COLO829 (cell line): ENCODE measurements at places on chromosomes 1 and 21.

DNA sequence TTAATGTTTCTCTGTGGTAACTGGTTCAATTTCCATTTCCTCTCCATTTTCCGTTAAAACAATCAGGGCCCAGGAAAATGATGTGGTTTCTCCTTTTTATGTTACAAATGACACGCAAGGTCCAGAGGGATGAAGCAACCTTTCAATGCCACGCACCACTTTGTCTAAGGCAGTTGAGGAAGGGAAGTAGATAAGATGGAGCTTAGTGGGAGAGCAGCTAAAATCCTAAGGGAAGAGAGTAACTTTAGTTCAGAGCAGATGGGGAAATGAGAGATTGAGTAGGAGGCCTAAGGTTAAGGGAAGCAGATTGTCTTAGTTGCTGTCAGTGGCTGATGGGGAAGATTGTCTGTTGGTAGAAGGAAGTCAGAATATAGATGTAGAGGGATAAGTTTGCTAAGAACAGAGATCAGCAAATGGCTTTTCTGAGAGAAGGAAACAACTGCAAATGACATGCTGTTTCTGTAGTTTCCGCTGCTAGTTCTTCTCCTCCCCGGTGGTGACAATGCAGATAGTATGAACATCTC is 660 bp downstream of the CD1C start:
- no peak for DNase-seq

- no peak for DNase-seq
Observed at GRCh38 chr1:20552728-20553445, 514 bp downstream of the FAM43B start.

DNA sequence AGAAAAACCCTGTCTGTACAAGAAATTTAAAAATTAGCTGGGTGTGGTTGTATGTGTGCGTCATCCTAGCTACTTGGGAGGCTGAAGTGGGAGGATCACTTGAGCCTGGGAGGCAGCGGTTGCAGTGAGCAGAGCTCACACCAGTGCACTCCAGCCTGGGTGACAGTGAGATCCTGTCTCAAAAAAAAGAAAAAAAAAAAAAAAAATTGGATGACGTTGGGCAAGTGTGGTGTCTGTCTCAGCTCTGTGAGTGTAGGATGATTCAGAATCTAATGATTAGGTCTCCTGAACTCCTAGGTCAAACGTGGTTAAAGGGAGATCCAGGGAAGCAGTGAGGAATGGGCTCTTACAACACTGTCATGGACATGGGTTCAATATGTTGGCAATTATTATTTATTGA is 435.9 kb downstream of the KIF26B start:
- no peak for DNase-seq

DNA sequence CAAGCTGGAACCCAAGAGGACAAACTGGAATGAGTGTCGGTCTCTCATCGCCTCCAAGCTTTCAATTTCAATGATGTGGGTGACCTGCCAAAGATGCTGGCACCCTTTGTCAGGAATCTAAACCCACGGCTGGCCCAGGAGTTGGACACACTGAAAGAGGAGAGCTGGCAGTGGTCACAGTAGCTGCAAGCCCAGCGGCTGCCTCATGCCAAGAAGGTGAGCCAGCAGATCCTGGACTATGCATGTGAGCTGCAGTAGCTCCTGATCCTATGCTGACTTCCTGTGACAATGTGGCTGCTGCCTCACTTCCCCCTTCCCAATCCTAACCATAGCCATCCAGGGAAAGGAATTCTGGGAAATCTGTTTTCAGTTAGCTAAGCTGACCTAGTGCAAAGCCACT is 117.0 kb upstream of the VAV3 start:
- no peak for DNase-seq

GRCh38 chr21:44475266-44475845 is 20.0 kb downstream of the LRRC3 start:
- no peak for DNase-seq

GRCh38 chr1:21539933-21540332 is 30.7 kb downstream of the ALPL start:
- no peak for DNase-seq

- DNase-seq: no peak
Observed at GRCh38 chr1:3074800-3075199, 5.8 kb downstream of the PRDM16 start.

GRCh38 chr1:246364415-246364941 is 142.6 kb downstream of the SMYD3 start:
- DNase-seq: no peak

GRCh38 chr1:60920561-60920960 is 161.8 kb upstream of the NFIA start:
- DNase-seq: no peak

GRCh38 chr1:145887631-145888030 is 2.0 kb upstream of the ANKRD35 start:
- DNase-seq: no peak

DNA sequence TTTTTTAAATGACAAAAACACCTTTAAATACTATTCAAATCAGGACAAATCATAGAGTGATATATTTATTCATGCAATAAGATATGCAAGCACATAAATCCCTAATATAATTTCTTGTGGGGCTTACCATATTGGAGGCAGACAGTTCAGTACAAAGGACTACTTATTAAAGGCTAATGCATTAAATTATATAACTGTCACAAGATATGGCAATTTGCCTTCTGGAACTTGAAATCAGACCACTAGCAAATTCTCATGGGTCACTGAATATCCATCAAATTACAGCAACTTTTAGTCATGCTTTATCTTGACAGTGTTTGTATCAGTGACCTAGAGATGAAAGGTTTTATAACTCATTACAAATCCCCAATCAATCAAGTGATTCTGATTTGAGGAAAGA is 54.1 kb upstream of the NCAM2 start:
- DNase-seq: no peak

GRCh38 chr1:205983925-205984725 is 19.1 kb downstream of the RAB7B start:
- no peak for DNase-seq

DNA sequence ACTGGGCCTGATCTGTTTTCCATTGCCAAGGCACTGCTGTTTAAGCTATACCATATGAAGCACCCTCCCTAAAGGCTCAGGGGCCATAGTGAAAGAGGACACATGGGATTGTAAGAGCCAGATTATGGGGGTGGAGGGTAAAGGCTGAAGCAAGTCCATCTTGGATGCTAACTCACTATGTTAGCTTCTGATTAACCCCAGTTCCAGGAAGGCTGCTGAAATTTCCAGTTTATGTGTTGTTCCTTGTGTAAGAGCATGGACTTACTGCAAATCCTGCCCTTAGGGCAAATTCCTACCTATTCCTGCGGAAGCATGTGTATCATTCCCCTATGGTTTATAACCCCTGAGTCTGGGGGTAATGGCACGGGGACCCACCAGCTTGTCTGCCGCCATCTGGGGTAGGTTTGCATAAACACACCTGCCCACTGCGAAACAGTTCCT is 91.8 kb upstream of the SERBP1 start:
- DNase-seq: no peak

DNA sequence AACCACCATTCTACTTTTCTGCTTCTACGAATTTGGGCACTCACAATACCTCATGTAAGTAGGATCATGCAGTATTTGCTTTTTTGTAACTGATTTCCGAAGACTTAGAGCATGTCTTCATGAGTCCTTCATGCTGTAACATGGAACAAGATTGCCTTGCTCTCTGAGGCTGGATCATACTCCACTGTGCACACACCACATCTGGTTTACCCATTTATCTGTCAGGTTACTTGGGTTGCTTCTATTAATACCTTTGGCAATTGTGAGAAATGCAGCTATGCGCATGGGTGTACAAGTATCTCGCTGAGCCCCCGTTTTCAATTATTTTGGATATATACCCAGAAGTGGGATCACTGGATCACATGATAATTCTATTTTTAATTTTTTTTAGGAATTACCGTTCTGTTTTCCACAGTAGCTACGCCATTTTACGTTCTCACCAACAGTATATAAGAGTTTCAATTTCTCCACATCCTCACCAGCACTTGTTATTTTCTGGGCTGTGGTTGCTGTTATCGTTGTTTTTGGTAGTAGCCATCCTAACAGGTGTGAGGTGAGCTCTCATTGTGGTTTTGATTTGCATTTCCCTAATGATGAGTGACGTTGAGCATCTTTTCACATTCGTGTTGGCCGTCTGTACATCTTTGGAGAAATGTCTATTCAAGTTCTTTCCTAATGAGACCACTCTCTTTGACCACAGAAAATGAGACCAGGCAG is 10.7 kb upstream of the SLC2A5 start:
- no peak for DNase-seq

- DNase-seq: no peak
Observed at GRCh38 chr1:86227026-86227425, 70.5 kb upstream of the COL24A1 start.

DNA sequence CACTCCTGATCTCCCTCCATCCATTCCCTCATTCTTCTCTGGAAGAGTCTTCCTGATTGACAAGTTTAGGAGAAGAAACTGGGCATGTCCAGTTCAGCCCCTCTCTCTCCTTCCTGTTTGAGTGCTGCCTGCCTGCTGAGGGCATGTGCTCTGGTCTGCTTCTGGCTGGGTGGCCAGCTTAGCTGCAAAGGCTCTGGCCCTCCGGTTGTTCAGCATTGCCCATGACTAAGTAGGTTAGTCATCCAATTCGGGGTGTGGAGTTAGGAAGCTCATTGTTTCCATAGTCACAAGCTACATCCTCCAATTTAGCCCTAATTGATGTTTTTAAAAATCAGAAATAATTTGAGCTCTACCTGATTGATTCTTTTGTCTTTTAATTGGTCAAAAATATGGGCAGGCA is 25.6 kb upstream of the PLA2G2E start:
- DNase-seq: peak; percentile 59

DNA sequence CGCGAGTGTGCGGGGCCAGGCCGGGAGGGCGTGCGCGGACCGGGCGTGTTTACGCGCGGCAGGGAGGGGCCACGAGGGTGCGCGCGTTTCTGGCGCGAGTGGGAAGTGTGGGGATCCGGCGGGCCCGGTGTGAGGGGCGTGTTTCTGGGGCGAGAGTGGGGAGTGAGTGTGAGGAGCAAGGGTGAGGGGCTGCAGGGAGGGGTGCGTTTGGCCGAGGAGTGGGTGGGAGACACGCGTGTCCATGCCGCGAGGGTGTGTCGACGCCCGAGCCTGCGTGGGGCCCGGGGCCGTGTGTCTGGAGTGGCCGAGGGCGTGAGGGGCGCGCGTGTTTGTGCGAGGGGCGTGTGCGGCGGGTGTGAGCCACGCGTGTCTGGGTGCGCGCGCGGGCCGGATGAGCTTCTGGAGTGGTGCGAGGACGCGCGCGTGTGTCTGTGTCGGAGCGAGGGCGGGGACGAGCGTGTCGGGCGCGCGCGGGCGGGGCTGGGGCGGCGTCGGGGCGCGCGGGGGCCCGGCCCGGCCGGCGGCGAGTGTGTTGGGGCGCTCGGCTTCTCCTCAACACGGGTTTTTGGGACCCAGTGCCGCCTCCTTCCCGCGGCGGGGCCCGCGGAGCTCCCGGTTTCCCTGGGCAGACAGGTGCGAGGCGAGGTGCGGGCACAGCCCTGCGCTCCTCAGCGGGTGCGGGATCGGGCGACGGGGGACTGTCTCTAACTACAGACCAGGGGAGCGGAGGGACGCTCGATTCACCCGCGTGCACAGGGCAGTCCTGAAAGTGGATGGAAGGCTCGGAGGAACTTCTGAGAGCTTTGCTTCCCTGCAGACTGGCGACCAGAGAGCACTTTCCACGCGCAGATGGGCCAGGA is 65.8 kb upstream of the VAMP3 start:
- no peak for DNase-seq

DNA sequence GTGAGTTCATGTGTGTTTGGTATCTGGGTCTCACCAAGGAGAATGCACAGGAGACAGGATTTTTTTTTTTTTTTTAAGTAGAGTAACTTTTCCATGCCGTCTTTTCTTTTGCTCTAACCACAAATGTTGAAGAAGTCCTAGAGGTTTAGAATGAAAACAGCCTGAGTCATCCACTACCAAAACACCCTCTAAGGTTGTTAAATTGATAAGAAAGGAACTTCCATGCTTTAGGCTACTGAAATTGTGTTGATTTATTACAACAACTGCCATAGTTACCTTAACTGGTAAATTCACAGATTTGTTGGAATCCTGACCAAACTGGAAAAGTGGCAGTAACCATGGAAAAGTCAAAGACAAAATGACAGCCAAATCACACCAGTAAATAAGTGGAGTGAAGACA is 375.6 kb downstream of the AMY1C start:
- DNase-seq: no peak

GRCh38 chr1:28592321-28593071 is 431 bp downstream of the RAB42 start:
- DNase-seq: no peak

- DNase-seq: no peak
Observed at GRCh38 chr1:30192969-30193630, 530.3 kb downstream of the MATN1 start.

- DNase-seq: peak; percentile 4
Observed at GRCh38 chr1:77282187-77282865, 507 bp downstream of the AK5 start.

DNA sequence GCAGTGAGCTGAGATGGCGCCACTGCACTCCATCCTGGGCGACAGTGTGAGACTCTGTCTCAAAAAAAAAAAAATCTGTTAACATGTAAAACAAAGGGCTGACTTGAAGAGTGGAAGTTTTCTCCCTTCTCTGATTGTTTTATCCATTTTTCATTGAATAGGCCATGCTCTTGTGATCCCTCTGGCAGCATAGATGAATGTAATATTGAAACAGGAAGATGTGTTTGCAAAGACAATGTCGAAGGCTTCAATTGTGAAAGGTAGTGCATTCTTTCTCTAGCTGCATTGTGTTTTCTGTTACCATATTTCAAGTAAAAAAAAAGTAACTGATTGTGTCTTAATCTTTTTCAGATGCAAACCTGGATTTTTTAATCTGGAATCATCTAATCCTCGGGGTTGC is 69.6 kb upstream of the LAMC2 start:
- DNase-seq: no peak

DNA sequence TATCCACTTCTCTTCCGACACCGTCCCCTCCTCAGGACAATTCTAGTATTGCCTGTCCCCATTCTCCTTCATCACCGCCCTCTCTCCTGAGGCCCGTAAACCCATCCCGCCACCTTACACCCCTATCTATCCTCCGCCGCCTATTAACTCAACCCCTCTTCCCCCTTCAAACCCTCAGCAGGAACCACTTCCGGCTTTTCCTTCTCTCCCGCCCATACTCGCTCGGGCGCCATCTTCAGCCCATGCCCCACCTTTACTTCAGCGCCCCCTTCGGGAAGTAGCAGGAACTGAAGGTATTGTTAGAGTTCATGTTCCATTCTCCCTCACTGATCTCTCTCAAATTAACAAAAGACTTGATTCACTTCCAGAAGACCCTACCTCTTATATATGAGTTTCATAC is 31.6 kb downstream of the VN1R5 start:
- no peak for DNase-seq

GRCh38 chr1:234915924-234916675 is 212.5 kb downstream of the TOMM20 start:
- DNase-seq: no peak

- DNase-seq: no peak
Observed at GRCh38 chr21:35044770-35045541, 4.1 kb downstream of the RUNX1 start.

- DNase-seq: no peak
Observed at GRCh38 chr1:225846331-225847310, 35.6 kb downstream of the TMEM63A start.

GRCh38 chr1:108560189-108560873 is 431 bp downstream of the EEIG2 start:
- no peak for DNase-seq

GRCh38 chr1:152009691-152010090 is 16.0 kb upstream of the S100A10 start:
- no peak for DNase-seq

- DNase-seq: no peak
Observed at GRCh38 chr1:25737130-25737529, 62.9 kb upstream of the SELENON start.
